Right kidney (tissue), 9 donors: ENCODE measurements at places on chromosomes 7 and 10.

- DNase-seq = no peak
These were observed 74.4 kb upstream of the RSU1 start for GRCh38 chr10:16891375-16892313.

- no peak for DNase-seq
These were observed 34.9 kb upstream of the ETV1 start for GRCh38 chr7:14024406-14024805.

DNA sequence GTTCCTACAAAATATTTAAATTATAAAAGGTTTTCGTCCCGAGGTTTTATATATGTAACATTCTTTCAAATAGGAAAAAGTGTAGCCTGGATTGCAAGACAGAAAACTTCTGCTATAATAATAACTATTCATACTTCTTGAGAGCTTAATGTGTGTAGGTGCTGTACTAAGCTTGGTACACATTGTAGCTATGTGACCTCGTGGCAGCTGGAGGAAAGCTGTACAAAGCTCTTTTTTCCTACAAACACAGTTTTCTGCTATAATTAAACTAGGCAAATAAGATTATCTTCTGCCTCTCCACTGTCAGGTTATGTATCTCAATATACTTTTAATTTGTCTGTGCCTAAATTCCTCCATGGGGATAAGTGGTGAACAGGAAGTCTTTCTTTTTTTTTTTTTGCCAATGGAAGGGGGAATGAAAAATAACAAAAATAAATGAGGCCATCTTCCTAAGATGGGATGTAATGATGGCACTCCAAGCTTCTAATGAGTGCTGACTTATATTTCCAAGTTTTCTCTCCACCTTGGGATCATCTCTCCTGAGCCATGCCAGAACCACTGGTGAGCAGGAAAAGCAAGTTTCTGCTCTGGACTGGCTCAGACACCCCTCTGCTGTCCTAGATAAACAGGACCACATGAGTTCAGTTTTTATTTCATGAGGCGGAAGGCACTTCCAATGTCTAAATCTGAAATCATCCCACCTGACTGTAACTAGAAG is 9.9 kb downstream of the SGMS1 start:
- DNase-seq = no peak

- no peak for DNase-seq
These were observed 8.6 kb upstream of the BET1 start for GRCh38 chr7:94012746-94013145.

DNA sequence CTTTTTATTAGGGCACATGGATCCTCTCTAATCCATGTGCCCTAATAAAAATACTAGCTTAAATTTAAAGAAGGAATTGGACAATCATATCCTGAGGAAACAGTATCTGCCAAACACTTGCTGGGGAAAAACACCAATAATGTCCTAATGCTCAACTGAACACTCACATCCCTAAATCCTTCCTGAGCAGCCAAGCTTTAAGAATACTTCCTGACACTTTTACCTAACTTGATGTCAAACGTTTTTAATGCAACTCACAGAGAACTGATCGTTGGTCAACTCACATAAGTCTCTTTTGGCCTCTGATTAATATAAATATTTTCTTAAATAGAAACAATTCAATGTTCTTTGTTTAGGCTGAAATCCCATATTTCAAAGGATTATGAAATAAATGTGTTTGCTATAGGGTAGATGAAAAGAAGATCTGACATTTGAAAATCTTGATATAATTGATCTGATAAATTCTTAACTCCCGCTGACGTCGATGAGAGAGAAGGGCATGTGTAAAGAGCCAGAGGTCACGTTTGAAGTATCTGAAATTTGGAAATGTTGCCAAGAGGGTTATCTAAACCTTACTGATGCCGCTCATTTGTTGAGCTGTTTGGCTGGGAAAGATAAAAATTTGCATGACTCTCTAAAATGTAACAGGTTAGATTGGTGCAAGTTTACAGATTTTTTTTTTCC is 122.8 kb upstream of the RHOBTB1 start:
- no peak for DNase-seq

GRCh38 chr7:32218154-32218467 is 147.9 kb upstream of the PDE1C start:
- DNase-seq = no peak

DNA sequence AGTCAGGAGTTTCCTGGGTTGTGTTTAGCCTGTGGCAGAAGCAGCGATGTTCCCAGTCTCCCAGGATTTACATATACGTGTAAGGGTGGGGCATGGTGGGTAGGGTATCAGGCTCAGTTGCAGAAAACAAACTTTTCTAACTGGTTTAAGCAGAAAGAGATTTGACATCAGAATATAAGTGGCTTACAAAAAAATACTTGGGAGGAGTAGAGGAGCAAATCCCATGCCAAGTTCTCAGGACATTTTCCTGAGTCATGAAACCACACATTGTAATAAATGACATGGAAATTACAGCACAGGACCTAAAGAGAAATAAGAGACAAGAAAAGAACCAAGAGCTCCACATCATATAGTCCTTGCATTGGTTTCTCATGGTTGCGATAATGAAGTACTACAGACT is 26.2 kb upstream of the FRMD4A start:
- DNase-seq = no peak

DNA sequence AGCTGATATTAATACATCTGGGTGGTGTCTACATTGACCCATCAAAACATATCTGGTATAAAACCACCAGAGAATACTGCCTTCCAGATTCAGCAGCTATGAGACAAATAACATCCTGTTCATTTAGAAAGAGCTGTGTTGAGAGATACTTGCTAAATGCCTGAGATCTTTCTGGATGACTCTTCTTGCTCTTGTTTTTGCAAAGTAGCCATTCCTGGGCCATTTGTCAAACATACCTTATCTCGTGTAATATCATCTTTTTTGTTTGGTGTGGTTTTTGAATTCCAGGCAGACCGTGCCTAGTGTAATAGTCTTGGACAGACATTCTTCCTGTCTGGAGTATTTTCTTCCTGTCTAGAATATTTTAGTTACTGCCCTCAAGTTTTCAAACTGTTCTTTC is 74.7 kb upstream of the PRR15 start:
- no peak for DNase-seq
